ENCODE measurements at places on chromosomes 2 and 18. TPM values are rescaled to one million over a fixed set of nuclear protein-coding genes. Genes with fewer than 3 reads are reported as not detected.

DNA sequence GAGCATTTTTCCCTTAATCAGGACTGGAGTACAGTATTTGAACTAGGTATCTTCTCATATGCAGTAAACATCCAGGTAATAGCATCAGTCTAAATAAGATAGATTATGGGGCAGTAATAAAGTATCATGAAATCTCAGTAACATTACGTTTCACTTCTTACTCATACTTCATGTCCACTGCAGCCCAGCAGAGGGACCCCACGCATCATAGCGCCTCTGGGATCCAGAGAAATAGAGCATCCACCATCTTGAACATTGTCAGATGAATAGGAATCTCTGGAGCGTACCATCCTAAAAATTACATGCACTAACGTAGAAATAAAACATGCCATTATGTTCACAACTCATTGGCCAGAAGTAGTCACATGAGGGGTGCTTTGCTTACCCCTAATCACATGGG, 499.0 kb downstream of the CPS1 start:
- DNase-seq = no peak
- H3K36me3 ChIP-seq = no peaks in the 10 kb centered on the region
- H3K4me1 ChIP-seq = no peaks in the 10 kb centered on the region
- no peaks in the 10 kb centered on the region for H3K27me3 ChIP-seq

DNA sequence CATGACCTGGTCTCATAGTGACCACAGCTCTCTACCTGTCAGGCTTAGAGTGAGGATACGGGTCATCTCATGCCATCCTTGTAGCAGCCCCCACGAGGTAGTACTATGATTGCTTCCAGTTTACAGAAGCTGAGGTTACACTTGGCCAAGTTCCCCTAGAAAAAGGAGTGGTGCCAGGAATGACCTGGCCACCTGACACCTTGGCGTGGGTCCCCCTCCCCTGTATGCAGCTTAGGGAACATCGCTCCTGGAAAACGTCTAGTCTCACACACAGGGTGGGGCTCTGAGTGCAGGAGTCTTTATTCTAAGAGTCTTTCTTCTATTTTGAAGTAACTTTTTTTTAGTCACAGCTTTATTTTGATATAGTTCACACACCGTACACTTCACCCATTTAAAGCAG, 14.8 kb downstream of the NPPC start:
- H3K4me3 ChIP-seq = no peak overlapping the region
- H3K27me3 ChIP-seq = peaks cover 2% of the 10 kb centered on the region
- no peak for DNase-seq
- H3K4me1 ChIP-seq = peaks cover 10% of the 10 kb centered on the region
- H3K36me3 ChIP-seq = no peaks in the 10 kb centered on the region

- no peaks in the 10 kb centered on the region for H3K4me1 ChIP-seq
- H3K27ac ChIP-seq = no peak overlapping the region
- H3K36me3 ChIP-seq = no peaks in the 10 kb centered on the region
- no peak for DNase-seq
Observed at GRCh38 chr2:101432411-101433181, 42.3 kb downstream of the RFX8 start.

DNA sequence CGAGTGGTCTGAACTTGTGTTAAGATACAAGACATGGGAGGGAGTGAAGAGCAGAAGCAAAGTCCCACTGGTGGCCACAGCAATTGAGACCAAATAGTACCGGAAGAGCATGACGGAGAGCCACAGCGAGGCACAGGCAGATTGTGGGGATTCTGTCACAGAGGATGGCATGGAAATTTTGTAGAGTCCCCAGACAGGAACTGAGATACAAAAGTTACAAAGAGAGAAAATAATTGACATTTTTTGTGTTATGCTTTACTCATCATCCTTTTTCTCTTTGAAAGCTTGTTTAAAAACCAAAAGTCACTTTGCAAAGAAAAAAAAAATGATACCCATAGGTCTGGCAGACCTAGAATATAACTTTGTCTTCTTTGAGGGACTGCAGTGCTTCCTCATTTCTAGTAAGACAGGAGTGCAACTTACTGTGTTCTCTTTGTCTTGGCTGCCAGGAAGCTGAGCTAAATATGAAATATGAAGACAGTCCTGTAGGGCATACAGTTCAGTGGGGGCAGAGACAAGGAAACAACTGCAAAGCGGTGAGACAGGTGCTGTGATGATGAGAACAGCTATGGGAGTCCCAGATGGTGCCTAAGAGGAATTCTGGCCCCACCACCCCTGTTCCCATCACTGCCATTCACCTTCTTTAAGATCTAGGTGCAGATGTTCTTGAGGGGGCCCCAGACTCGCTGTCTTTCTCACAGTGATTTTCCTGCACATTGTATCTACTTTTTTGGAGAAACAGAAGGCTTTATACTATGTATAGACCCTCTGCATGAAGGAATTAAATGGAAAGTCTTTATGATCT, 5.2 kb downstream of the ARHGAP25 start:
- H3K36me3 ChIP-seq = peaks cover 44% of the 10 kb centered on the region
- peaks cover 72% of the 10 kb centered on the region for H3K4me1 ChIP-seq
- H3K27ac ChIP-seq = peak overlapping the region; percentile 77
- H3K4me3 ChIP-seq = peak overlapping the region; percentile 73
- H3K27me3 ChIP-seq = no peaks in the 10 kb centered on the region
- DNase-seq = no peak

DNA sequence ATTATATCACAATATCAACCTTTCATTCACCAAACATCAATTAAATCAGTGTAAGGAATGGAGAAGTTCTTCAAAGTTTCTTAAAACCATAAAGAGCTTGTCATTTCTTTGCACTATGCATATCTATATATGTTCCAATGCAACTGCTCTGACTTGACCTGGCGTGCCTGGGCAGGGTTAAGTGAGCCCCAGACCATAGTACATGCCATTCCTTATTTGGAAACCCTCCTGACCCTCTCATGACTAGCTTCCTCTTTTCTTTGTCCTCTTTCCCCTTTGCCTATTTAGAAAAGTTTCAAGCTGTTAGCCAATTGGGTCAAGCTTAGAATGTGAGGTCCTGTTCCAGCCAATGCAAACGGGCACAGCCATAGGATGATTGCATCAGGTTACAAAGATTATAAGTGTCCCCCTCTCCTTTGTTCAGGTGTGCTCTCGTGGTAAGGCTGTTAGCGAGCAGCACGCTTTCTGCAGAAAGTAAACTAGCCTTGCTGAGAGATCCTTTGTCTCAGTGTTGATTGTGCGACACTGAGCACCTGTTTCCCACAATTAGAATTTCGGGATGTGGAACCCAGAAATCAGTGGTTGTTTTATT, 78.2 kb upstream of the UXS1 start:
- no peak for DNase-seq
- no peak overlapping the region for H3K4me3 ChIP-seq
- no peaks in the 10 kb centered on the region for H3K36me3 ChIP-seq
- no peaks in the 10 kb centered on the region for H3K27me3 ChIP-seq
- no peak overlapping the region for H3K27ac ChIP-seq
- H3K4me1 ChIP-seq = peaks cover 14% of the 10 kb centered on the region

- H3K4me3 ChIP-seq = no peak overlapping the region
- H3K27me3 ChIP-seq = no peaks in the 10 kb centered on the region
- H3K27ac ChIP-seq = no peak overlapping the region
- no peak for DNase-seq
Observed at GRCh38 chr2:104052356-104052755, 801.6 kb upstream of the POU3F3 start.

CCBE1 gene
- total RNA-seq = not detected

SLC14A1 gene
- total RNA-seq = 5.2 TPM

DNA sequence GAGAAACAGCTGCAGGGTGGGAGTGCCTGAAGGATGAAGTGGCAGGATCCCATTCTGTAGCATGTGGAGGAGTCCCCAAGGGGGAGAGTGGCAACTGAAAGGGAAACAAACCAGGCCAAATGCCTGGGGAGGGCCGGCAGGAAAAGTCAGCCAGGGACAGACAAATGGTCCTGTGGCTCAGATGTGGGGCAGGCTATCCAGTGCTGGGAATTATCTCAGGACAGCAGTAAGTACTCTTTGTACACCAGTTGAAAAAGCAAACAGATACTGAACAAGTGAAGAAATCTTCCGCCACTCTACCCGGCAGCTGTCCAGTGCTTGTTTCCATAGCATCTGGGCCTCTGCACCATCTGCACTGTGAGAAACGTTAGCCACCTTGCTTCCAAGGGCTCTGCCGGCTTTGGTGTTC, 408.9 kb downstream of the LRATD1 start:
- H3K4me3 ChIP-seq = no peak overlapping the region
- H3K27ac ChIP-seq = no peak overlapping the region
- DNase-seq = no peak
- H3K27me3 ChIP-seq = no peaks in the 10 kb centered on the region
- H3K36me3 ChIP-seq = no peaks in the 10 kb centered on the region

DNA sequence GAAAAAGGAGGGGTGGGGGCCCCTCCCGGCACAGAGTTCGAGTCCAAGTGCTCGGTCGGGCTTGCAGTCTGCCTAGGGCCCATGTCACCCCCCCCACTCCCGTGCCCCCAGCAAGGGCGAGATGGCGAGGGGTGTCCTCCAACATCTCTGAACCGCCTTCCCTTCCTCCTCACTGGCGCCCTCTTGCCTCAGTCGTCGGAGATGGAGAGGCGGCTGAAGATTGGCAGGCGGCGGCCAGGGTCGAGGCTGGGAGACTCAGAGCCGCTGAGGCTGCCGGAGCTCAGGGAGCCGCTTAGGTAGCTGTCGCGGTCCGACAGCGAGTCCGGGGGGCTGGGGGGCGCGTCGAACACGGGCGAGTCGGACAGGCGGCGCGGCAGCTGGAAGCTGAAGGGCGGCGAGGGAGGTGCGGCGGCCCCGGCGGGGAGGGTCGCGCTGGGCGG, 2.3 kb downstream of the ZFP36L2 start:
- H3K27ac ChIP-seq = peak overlapping the region; percentile 49
- no peaks in the 10 kb centered on the region for H3K27me3 ChIP-seq
- peak overlapping the region; percentile 97 for H3K4me3 ChIP-seq
- H3K36me3 ChIP-seq = peaks cover 48% of the 10 kb centered on the region

CD8B2 gene
- total RNA-seq = not detected

GRCh38 chr2:85016446-85016845, 45.5 kb downstream of the KCMF1 start:
- H3K4me3 ChIP-seq = no peak overlapping the region
- H3K4me1 ChIP-seq = peaks cover 10% of the 10 kb centered on the region
- no peak for DNase-seq
- H3K27me3 ChIP-seq = no peaks in the 10 kb centered on the region
- no peaks in the 10 kb centered on the region for H3K36me3 ChIP-seq

DNA sequence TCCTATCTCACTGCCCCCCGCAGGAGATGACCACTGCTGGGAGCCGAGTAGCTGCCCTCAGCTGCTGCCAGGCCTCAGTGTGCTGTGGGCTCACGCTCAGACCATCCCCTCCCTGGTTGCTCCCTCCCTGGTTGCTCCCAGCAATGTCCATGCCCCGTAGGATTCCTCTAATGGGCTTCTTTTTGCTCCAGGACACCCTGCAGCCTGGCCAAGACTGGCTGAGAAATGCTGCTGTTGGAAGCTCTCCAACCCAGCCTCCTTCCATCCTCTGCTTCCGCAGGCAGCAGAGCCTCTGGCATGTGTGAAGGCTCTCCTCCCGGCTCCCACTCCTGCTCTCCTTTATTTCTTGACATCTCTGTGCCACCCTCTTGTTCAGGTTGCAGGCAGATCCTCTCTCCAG, 48.6 kb downstream of the SOX11 start:
- no peak for DNase-seq
- H3K27ac ChIP-seq = no peak overlapping the region
- no peaks in the 10 kb centered on the region for H3K27me3 ChIP-seq

DNA sequence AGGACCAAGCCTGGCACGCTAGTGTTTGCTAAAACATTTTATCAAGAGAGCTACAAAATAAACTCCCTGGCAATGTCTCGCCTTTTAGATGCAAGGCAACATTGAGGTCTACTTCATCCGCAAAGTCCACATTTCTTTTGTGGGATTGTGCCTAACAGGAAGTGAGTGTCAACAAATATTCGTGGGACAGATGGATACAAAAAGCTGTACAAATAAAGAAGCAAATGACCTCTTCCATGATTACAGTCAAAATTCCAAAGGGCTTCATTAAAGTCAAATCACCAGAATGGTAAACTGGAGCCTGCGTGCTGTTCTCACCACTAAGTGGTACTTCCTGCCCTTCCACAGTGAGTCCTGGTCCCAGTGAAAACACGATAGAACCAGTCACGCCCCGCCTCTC, 40.4 kb downstream of the L3MBTL4 start:
- no peaks in the 10 kb centered on the region for H3K4me1 ChIP-seq
- H3K27ac ChIP-seq = no peak overlapping the region
- H3K4me3 ChIP-seq = no peak overlapping the region
- DNase-seq = no peak
- H3K36me3 ChIP-seq = no peaks in the 10 kb centered on the region

DNA sequence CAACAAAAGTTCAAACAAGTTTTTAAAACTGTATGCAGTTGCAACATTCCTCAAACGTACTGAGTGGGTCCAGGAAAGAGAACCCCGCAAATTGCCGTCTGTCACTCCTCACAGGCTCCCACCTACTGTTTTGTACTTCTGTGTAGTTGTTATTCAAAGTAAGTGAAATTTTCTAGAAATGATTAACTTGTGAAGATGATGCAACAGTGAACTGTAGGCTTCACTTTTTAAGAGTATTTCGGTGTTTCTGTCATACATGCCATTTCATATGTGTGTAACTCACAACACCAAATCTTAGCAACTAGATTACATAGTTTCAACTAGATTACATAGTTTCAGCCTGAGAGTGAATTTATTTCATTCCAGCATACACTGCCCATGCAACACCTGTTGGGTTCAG, 226.0 kb upstream of the TANK start:
- no peak overlapping the region for H3K27ac ChIP-seq
- H3K27me3 ChIP-seq = peaks cover 3% of the 10 kb centered on the region
- H3K4me1 ChIP-seq = no peaks in the 10 kb centered on the region
- H3K36me3 ChIP-seq = no peaks in the 10 kb centered on the region
- DNase-seq = no peak

DNA sequence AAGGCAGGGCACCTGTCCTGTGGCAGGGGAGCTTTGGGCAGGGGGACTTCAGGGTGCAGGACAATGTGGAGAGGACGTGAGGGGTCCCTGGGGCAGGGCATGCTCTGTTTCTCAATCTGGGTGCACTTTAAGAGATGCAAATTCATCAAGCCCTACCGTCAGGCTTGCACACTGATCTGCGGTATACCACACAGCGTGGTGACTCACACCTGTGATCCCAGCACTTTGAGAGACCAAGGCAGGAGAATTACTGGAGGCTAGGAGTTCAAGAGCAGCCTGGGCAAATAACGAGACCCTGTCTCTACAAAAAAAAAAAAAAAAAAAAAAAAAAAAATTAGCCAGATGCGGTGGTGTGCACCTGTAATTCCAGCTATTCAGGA, 10.2 kb upstream of the GPC1 start:
- no peaks in the 10 kb centered on the region for H3K36me3 ChIP-seq
- H3K27ac ChIP-seq = no peak overlapping the region
- H3K4me1 ChIP-seq = no peaks in the 10 kb centered on the region

RBFA gene
- 11.2 TPM for total RNA-seq

DNA sequence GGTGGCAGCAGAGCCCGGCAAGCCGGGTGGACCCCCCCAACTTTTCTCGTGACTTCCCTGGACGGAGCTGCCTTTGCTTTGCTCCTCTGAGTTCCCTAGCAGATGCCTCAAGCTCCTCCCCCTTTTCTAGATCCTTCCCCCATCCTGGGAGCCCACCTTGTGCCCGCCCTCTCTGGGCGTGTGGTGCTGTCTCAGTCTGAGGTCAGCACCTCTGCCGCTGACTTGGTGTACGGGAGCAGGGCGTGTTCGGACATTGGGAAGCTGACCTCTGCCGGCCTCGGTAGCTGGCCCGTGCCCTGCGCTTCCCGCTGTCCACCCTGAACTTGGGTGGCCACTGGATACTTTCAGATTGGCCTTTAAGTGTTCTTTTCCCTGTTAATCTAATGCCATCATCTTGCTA, 19.6 kb upstream of the ESPNL start:
- no peak overlapping the region for H3K4me3 ChIP-seq
- no peaks in the 10 kb centered on the region for H3K4me1 ChIP-seq
- H3K27me3 ChIP-seq = no peaks in the 10 kb centered on the region
- no peak overlapping the region for H3K27ac ChIP-seq
